ENCODE measurements at places on chromosomes 6 and 20.

DNA sequence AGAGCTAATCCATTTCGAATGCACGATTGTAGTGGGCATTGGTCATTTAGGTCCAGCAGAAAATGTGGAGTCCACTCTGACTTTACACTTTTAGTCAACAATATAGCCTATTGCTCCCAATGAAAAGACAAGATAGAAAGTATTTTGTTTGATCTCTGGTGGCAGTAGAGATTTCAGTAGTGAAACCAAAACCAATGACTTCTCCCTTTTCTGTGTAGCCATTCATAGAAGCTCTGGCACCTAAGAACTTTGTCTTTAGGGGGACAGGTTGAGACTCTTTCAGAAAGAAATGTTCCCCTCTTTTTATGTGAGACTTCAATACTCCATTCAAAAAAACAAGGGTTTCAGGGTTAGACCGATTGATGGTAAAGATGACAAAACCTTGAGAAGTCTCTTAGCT lies 510.8 kb upstream of the POU3F2 start:
- no peak for DNase-seq

DNA sequence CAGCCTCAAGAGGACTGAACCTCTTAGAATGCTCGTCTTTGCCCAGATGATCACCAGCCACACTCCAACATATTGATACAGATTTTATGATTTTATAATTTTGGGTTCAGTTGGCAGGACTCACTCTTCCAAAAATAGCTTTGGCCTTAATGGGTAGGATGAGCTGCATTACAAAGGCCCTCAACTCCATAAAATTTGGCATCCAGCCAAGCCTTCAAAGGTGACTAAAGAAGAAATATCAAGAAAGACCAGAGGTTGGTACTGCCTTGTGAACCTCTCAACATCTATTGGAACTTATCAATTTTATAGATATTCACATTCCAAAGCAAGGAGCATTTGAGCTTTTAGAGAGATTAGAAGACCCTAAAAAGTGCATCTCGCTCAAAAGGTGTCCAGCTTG lies 48.4 kb upstream of the SNAP25 start:
- no peak for DNase-seq

- no peak for DNase-seq
These were observed 12.6 kb upstream of the PIGU start for GRCh38 chr20:34689486-34689885.

DNA sequence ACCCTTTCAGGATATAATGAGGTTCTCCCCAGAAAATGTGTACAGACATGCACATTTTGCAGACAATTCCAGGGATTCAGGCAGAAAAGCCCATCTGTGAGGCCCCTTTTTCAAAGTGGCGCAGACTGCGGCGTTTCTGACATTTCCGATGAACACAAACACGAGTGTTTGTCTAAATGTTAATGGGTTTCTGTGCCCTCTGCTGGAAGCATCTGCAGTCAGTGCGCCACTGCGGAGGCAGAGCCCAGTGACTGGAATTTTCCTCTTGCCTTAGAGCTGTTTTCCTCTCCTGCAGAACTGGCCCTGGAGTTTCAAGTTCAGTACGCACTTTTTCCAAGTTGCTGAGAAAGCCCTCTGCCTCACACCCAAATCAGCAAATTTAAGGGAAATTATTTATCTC lies 15.3 kb downstream of the ANKRD60 start:
- no peak for DNase-seq

DNA sequence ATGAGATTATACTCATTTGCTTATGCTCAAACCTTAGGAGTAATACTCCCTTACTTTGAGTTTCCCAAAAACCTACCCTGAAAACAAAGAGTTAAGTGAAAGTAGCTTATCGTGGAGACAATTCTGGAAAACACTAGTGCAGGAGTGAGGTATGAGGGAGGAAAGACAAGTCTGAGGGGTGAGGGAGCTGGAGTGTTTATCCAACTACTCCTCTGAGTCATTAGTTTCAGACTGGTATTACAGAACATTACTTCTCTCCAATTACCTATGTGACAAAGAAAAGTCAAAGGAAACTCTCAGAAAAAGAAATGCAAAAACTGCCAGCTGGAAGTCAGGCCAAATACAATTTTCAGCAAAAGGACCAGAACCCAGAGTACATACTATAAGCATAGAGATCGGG lies 171.1 kb upstream of the SPTLC3 start:
- no peak for DNase-seq

DNA sequence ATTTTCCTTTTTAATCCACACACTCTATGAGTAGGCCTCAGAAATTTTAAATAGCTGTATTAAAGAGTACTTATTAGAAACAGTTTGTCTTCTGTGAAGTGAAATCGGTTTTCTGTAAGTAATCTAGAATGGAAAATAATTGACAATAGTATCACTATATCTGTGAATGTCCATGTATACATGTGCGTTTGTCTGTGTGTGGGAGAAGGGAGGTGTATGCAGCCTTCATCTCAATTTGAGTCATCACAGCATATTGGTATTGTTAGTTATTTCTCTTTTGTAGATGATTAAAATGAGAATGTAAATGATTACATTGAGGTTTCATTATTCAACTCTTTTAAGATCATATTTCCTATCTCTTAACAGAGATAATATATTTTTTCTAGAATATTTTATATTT lies 206.0 kb downstream of the EYS start:
- DNase-seq, result no peak

DNA sequence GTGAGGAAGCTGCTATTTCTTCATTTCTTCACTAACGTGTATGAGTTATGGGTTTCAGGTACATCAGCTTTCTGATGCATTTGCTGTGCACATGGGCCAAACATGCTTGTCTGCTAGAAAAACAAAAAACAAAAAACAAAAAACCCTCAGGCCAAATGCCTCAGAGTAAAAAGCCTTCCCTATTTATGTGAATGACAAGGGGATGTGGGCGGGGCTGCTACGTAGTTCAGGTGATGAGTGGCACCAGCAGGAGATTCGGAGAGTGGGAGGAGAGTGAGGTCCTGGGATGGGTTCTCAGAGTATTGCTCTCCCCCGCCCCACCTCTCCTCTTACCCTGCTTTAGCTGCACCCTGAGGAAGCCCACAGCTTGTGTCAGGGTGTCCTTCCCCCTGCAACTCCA lies 596.8 kb upstream of the JAG1 start:
- DNase-seq, result no peak

- no peak for DNase-seq
These were observed 327.5 kb upstream of the JARID2 start for GRCh38 chr6:14918200-14918907.

DNA sequence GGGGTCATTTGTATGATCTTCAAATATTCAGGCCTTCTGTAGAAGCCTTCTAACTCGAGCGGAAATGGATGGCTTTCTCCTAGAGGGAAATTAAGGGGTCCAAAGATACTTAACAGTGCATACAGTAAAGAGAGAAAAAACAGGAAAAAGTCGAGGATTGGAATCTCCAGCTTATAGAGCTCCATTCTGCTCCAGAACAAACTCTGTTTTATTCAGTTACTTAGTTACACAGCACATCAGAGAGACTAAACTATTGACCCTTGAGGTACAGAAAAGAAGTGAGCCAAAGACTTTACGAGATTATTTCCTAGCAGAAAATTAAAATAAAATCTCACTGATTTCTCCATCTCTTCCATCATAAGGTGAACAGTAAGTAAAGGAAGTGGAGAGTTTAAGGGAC lies 43.8 kb upstream of the DSE start:
- DNase-seq, result no peak

DNA sequence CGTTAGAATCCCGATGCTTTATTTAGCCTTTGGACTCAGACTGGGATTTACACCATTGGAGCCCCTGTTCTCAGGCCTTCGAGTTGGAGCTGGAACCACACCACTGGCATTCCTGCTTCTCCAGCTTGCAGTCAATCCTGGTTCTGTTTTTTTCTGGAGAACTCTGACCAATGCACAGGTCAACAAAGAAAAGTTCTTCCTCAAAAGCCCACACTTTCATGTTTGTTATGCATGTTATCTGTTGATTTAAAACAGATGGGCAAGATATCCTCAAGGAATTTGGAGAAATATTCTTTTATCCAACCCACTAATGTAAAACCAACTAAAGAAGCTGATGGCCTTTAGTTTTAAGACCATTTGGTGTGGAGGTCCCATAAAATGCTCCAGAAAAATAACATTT lies 205.7 kb downstream of the ANKRD60 start:
- DNase-seq, result no peak

DNA sequence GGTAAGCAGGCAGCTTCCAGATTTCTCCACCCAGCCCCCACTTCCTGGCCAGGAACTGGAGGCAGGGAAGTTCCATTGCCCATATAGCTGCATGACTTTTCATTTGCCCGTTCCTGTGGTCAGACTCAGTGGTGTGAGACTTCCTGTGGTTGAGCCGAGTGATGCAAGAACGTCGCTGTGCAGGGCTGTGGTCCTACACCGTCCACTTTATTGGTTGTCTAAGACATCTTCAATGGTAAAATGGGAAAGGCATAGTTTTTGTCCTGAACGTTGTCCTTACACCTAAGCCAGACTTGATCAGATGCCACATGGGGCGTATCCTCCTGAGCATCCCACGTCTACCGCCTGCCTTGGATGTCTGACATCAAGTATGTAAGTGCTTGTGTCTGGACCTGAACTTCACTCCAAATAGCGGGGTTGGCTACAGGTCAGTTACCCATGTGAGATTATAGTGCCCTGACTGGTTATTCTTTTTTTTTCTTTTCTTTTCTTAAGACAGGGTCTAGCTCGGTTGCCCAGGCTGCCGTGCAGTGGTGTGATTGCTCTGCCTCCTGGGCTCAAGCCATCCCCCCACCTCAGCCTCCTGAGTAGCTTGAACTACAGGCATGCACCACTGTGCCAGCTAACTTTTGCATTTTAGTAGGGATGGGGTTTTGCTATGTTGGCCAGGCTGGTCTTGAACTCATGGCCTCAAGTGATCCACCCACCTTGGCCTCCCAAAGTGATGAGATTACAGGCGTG lies 25.9 kb upstream of the GTSF1L start:
- DNase-seq, result no peak

GRCh38 chr20:25470045-25470444 lies 62.6 kb downstream of the GINS1 start:
- DNase-seq, result no peak

DNA sequence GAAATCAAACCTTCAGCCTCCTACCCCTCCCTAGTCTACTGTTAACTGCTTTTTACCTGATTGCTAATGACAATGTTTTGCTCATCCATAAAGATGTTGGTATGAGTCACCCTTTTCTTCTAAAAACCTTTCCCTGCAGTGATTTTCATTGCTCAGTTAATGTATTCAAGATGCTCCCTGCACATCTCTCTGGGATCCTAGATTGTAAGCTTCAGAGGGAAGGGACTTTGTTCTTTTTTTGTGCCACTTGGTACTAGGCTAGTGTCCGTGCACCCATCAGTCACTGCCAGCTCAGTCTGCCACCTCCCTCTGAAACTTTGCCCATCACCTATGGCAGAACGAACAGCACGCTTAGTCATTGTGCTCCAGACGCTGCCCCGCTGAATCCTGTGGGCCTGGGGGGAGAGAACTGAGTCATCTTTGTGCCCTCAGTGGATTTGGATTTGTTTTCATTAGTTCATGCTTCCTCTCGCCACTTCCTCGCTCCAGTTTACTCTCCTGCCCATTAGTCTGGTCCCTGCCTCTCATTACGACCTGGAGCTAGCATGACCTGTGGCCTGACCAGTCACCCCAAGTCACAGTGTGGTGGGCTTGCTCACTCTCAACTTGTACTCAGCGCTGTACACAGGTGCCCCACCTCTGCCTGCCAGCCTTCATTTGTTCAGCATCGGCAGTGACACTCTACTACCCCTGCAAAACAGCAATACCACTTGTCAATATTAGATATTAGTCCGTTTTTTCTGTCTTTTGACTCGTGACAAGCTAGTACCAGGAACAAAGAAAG lies 78.0 kb upstream of the TMEM181 start:
- DNase-seq, result no peak

DNA sequence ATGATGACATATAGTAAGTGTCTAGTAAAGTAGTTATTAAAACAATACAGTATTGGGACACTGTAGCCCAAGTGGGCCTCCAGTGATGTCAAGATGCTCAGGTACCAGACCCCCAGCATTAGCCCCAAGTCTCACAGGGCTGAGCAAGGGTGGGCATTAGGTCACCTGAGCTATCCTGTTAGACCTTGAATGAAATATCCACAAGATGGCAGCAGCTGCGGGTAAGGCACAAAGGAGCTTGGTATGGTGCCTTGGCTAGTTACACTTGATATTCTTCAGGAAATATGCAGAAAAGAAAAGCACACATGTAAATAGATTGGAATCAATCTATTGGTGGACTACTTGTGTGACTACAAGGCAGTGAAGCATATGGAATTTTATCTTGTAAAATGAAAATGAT lies 701.8 kb upstream of the ADGRB3 start:
- DNase-seq, result no peak

DNA sequence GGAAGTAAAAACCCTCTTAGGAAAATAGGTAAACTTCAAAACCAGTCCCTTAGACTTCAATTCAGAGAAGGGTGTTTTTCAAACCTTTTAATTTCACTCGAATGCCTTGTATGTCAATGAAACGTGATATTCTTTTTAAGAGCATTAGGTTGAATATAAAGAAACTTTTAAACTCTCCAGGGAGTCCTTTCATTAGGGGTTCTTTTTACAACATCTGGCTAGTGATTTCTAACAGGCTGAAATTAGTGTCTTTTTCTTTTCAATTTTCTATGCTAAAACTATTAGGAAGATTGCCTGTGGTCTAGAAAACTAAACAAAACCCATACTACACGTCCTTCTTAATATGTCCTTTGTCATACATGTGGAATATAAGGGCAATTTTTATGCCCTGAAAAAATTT lies 569.7 kb upstream of the CITED2 start:
- DNase-seq, result no peak

DNA sequence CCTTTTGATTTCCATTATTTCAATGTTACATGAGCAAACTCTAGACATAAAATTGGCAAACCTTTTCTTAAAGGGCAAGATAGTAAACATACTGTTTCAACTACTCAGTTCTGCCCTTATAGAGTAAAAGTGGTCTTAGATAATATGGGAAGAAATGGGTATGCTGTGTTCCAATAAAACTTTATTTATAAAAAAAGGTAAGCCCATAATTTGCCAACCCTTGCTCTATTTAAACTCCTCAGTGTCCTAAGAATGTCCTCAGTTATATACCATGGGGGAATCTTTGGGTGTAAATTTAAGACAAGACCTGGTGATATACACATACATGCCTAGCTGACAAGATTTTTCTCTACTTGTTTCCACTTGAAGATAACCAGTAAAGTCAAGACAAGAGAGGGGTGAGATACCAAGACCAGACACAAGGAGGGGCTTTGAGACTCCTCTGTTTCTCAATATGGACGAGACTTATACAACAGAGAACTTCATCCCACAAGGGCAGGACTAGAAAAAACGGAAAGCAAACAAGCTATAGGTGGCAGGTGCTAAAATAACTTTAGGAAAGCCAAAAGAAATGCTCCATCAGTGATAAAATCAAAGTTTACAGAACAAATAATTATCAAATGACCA lies 10.5 kb downstream of the SNX3 start:
- no peak for DNase-seq

DNA sequence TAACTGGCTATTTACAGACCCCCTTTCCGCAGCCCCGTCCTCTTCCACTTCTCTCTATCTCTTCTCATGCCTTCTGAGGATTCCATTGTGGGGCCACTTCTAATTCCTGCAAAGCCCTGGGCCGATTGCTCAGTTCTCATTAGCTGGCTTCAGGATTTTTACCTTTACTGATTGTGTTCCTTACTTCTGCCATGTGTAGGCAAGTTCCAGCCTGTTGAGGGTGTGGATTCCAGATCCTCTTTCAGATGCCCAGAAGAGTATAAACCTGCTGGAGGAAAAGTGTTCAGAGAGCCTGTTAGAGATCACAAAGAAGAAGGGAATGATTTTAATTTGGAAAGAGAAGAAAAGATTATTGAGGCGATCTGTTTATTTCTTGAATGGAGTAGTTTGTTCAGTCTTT lies 5.4 kb downstream of the DSE start:
- DNase-seq, result no peak

- DNase-seq, result no peak
These were observed 80.0 kb upstream of the PREP start for GRCh38 chr6:105482921-105483320.

All from stimulated activated CD4-positive, alpha-beta T cell treated with anti-CD3 and anti-CD28 coated beads, Interleukin-15, amount 100 ng/mL, for 1 hour (primary cell).